ENCODE measurements at places on chromosomes 7 and 10. TPM values are rescaled to one million over a fixed set of nuclear protein-coding genes. Genes with fewer than 3 reads are reported as not detected.

The OR2A14 gene
- not detected for total RNA-seq

The UBE3C gene
- total RNA-seq = 94.4 TPM

The RPEL1 gene
- not detected for total RNA-seq

The GPR158 gene
- total RNA-seq = not detected

The MBL2 gene
- not detected for total RNA-seq

The OR6V1 gene
- not detected for total RNA-seq

The IL15RA gene
- total RNA-seq = 3.6 TPM

The MSMB gene
- total RNA-seq = not detected

The ZC3HAV1L gene
- total RNA-seq = 8.5 TPM

The MLXIPL gene
- 0.32 TPM for total RNA-seq

The NACAD gene
- total RNA-seq = 4.4 TPM
